ENCODE measurements at places on chromosomes 16 and 17.

- no peak for DNase-seq
Measured at GRCh38 chr16:21523411-21524067, 75.8 kb upstream of the METTL9 start.

GRCh38 chr17:3809135-3809534 is 8.1 kb upstream of the ITGAE start:
- no peak for DNase-seq

DNA sequence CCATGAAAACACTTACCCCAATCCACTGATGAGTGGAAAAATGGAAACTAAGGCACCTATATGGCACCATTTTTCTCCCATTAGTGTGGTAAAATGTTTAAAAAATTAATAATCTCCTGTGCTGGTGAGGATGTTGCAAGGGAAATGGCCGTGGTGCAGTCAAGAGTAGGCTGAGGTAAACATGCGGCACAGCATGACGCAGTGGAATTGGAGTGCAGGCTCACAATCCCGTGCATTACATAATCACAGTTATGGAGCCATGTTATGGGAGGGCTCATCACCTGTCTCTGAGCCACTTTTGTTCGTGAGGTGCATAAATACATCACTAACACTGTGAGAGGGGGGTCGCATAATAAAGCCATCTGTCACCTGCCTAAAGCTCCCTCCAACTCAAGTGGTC is 164.4 kb upstream of the XYLT1 start:
- no peak for DNase-seq

DNA sequence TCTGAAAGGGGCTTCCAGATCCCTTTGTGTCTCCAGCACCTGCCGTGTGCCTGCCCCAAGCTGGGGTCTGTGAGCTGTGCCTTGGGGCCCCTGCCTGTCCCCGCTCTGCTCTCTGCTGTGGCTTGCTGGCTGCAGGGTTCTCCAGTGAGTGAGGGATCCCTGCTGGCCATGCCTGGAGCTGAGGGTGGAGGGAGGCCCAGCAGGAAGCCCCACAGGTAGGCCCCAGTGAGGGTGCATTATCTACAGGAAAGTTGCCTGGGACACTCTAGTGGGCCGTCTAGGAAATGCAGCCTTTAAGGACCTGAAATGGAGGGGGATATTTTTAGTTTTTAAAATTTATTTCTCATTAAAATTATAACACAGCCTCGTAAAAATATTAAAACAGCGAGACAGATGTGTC is 50.9 kb downstream of the JPH3 start:
- DNase-seq = no peak
